Testis (tissue), 5 donors: ENCODE measurements at places on chromosomes 5 and 9. TPM values are rescaled to one million over a fixed set of nuclear protein-coding genes. Genes with fewer than 3 reads are reported as not detected.

DNA sequence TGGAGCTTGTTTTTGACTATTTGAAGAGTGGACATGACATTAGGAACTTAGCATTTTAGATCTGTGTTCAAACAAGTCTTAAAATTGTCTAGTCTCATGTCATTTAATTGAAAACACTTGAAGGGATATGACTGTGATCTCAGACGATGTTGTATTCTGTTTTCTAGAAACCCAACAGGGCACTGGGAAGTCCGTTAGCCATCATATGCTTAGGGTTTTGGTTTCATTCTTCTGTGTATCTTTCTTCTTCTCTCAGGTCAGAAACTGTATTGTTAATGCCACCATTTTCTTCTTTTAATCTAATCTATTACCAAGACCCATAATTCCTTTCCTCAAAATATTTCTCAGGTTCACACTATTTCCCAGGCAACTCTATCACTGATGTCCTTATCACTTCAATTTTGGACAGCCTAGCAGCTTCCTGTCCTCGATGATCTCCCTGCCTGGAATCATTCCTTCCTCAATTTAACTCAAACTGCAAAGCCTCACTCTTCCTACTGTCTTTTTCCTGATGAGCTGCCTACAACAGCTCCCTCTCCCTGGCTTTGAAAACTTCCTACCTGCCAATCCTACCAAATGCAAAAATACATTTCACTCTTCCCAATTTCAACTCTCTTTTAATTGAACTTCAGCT is 77.7 kb downstream of the MEF2C start:
- H3K36me3 ChIP-seq, result no peaks in the 10 kb centered on the region
- DNase-seq, result no peak
- H3K27me3 ChIP-seq, result no peaks in the 10 kb centered on the region
- H3K4me3 ChIP-seq, result no peak overlapping the region
- no peaks in the 10 kb centered on the region for H3K4me1 ChIP-seq
- no peak overlapping the region for H3K27ac ChIP-seq

GRCh38 chr9:131409458-131409992 is 15.6 kb downstream of the PRRC2B start:
- H3K27me3 ChIP-seq, result no peaks in the 10 kb centered on the region
- DNase-seq, result no peak

DNA sequence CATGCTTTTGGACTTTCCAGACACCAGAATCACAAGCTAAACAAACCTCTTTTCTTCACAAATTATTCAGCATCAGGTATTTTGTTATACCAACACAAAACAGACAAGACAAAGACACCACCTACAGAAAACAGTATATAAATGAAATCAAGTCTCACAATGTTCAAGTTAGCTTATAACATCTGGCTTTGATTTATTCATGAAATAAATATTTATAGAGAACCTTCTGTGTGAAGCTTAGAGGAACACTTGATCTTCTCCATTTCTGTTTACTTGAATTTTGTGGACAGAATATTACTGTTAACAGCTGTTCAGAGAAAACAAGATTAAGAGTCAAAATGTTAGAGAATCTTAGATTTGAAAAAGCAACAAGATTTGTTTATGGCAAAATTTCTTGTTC is 137.4 kb upstream of the PRR16 start:
- H3K36me3 ChIP-seq, result no peaks in the 10 kb centered on the region
- no peak for DNase-seq
- H3K4me3 ChIP-seq, result no peak overlapping the region
- H3K4me1 ChIP-seq, result no peaks in the 10 kb centered on the region

- H3K36me3 ChIP-seq, result no peaks in the 10 kb centered on the region
- H3K27ac ChIP-seq, result no peak overlapping the region
- no peaks in the 10 kb centered on the region for H3K27me3 ChIP-seq
- DNase-seq, result no peak
Observed at GRCh38 chr5:107619781-107620180, 51.0 kb downstream of the EFNA5 start.

- no peaks in the 10 kb centered on the region for H3K4me1 ChIP-seq
- no peaks in the 10 kb centered on the region for H3K27me3 ChIP-seq
- DNase-seq, result no peak
- H3K36me3 ChIP-seq, result no peaks in the 10 kb centered on the region
- H3K4me3 ChIP-seq, result no peak overlapping the region
- no peak overlapping the region for H3K27ac ChIP-seq
Observed at GRCh38 chr9:114694719-114695269, 12.8 kb upstream of the TEX48 start.

DNA sequence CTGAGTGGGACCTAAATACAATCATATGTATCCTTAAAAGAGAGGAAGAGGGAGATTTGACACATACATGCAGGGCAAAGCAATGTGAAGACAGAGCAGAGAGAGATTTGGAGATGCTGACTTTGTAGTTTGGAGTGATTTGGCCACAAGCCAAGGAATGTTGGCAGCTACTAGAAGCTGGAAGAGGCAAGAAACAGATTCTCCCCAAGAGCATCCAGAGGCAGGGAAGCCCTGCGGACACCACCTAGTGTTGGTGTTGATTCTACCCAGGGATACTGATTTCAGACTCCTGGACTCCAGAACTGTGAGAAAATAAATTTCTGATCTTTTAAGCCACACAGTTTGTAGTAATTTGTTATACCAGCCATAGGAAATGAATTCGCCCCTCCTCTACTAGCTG is 64.9 kb upstream of the OSMR start:
- peak; percentile 82 for DNase-seq
- no peaks in the 10 kb centered on the region for H3K36me3 ChIP-seq
- H3K27me3 ChIP-seq, result no peaks in the 10 kb centered on the region
- H3K4me3 ChIP-seq, result no peak overlapping the region
- H3K27ac ChIP-seq, result no peak overlapping the region
- H3K4me1 ChIP-seq, result peaks cover 11% of the 10 kb centered on the region

DNA sequence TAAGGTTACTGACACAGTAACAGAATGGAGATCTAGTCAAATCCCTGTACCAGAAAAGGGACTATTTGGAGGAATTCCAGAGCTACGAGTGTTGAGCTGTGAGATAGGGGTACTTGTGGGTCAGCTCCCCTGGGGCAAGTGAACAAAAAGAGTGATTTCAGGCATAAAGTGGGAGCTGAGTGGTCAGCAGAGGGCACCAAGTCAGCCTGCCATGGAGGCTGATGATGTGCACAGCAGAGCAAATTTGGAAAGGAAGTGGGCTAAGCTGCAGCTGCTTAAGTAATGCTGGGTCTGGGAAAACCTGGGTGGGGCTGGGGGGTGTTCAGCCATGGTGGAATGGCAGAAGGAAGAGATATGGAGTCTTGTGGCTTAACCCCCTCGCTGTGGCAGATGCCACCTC is 327.9 kb downstream of the NTRK2 start:
- H3K27ac ChIP-seq, result no peak overlapping the region
- H3K36me3 ChIP-seq, result no peaks in the 10 kb centered on the region
- no peaks in the 10 kb centered on the region for H3K4me1 ChIP-seq
- no peaks in the 10 kb centered on the region for H3K27me3 ChIP-seq
- no peak overlapping the region for H3K4me3 ChIP-seq

DNA sequence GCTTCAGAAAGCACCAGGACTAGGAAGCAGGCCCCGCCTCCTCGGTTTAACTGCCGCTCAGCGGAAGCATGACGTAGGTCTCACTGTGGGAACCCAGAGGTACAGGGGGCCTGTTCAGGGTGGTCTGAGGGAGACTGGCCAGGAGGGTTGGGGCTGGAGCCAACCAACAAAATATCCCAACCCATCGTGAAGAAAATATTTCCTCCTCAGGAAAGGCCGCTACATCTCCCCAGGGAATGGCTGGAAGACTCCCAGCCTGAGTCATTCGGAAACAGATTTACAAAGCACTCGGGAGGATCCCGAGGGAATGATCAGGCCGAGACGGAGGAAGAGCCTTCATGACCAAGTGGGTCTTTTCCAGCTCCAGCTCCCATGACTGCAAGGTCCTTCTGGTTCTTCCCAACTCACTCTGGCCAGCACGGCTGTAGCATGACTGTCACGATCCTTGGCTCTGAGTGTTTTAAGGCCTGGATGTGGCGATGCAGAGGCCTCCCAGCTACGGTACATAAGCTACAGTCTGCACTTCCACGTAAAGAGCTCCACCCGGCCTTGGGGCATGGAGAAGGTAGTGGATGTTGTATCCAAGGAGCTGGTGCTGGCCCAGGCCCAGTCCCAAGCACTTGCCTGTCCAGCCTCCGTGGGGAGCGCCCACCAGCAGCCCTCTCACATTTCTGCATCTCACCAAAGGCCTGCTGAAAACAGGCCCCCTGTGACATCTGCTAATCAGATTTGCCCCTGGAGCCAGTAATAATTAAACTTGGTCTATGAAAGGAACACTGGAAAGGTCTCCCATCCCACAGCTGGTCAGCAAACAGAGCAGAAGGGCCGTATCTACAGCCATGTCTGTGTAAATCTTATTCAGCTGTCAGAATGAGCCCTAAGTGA is 100.6 kb downstream of the LHFPL2 start:
- no peaks in the 10 kb centered on the region for H3K36me3 ChIP-seq
- peak; percentile 88 for DNase-seq
- H3K27me3 ChIP-seq, result no peaks in the 10 kb centered on the region
- H3K27ac ChIP-seq, result peak overlapping the region; percentile 75
- H3K4me1 ChIP-seq, result peaks cover 15% of the 10 kb centered on the region

GRCh38 chr5:178304761-178305645 is 72.4 kb upstream of the PHYKPL start:
- H3K4me3 ChIP-seq, result no peak overlapping the region
- no peaks in the 10 kb centered on the region for H3K36me3 ChIP-seq
- no peaks in the 10 kb centered on the region for H3K27me3 ChIP-seq
- DNase-seq, result no peak
- H3K4me1 ChIP-seq, result no peaks in the 10 kb centered on the region
- no peak overlapping the region for H3K27ac ChIP-seq

- H3K4me3 ChIP-seq, result no peak overlapping the region
- no peak for DNase-seq
- no peak overlapping the region for H3K27ac ChIP-seq
- H3K27me3 ChIP-seq, result no peaks in the 10 kb centered on the region
- H3K36me3 ChIP-seq, result no peaks in the 10 kb centered on the region
Observed at GRCh38 chr5:120155873-120156272, 308.2 kb upstream of the PRR16 start.

- no peaks in the 10 kb centered on the region for H3K36me3 ChIP-seq
- no peaks in the 10 kb centered on the region for H3K4me1 ChIP-seq
- no peak overlapping the region for H3K4me3 ChIP-seq
- H3K27ac ChIP-seq, result no peak overlapping the region
- DNase-seq, result no peak
Observed at GRCh38 chr5:117679046-117679445, 1104.4 kb upstream of the SEMA6A start.

GRCh38 chr9:97941323-97941722 is 3.4 kb upstream of the HEMGN start:
- H3K27ac ChIP-seq, result no peak overlapping the region
- no peak overlapping the region for H3K4me3 ChIP-seq
- no peak for DNase-seq
- H3K36me3 ChIP-seq, result no peaks in the 10 kb centered on the region
- H3K27me3 ChIP-seq, result no peaks in the 10 kb centered on the region
- no peaks in the 10 kb centered on the region for H3K4me1 ChIP-seq

- peaks cover 4% of the 10 kb centered on the region for H3K4me1 ChIP-seq
- no peak for DNase-seq
- no peak overlapping the region for H3K4me3 ChIP-seq
- H3K36me3 ChIP-seq, result no peaks in the 10 kb centered on the region
- no peaks in the 10 kb centered on the region for H3K27me3 ChIP-seq
Observed at GRCh38 chr5:176337913-176338312, 23.7 kb downstream of the KIAA1191 start.

GRCh38 chr9:125883565-125884217 is 136.5 kb downstream of the PBX3 start:
- peaks cover 4% of the 10 kb centered on the region for H3K4me1 ChIP-seq
- H3K36me3 ChIP-seq, result no peaks in the 10 kb centered on the region
- DNase-seq, result no peak

DNA sequence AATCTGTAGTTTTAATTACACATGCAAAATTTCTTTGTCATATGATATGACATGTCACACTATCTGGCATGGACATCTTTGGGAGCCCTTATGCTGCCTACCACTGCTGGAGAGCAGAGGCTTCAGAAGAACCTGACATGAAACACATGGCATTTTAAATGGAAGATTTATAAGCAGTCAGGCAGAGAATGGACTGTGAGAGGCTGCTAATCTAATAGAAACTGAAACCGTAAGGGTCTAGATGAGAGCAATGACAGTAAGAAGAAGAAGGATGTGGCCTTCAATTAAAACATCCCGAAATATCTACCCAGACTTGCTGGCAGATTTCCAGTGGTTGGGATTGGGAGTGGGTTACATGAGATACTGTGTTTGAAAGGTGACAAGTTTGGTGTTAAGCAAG is 149.8 kb downstream of the MACIR start:
- no peak overlapping the region for H3K4me3 ChIP-seq
- no peaks in the 10 kb centered on the region for H3K4me1 ChIP-seq
- no peaks in the 10 kb centered on the region for H3K27me3 ChIP-seq

- no peak overlapping the region for H3K27ac ChIP-seq
- H3K36me3 ChIP-seq, result no peaks in the 10 kb centered on the region
- H3K4me1 ChIP-seq, result no peaks in the 10 kb centered on the region
- no peak for DNase-seq
Observed at GRCh38 chr9:23768861-23769260, 57.2 kb downstream of the ELAVL2 start.

DNA sequence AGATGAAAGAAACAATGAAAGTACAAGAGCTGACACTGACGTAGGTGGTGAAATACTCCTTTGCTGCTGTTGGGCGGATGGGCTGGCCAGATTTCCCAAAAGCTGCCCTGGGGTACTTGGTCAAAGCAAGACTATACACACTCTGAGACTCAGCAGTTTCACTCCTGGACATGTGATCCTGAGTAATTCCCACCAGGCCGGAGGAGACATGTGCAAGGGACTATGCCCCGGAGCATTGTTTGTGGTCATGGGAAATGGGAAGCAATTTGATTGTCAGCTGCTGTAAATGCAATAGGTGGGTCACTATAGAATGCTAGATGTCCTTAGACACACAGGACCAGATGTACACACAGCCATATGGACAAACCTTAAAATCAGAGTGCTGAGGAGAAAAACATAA is 116.1 kb downstream of the DCP2 start:
- no peak for DNase-seq
- no peak overlapping the region for H3K4me3 ChIP-seq
- no peaks in the 10 kb centered on the region for H3K36me3 ChIP-seq
- no peak overlapping the region for H3K27ac ChIP-seq

GRCh38 chr5:61327760-61328753 is 4.0 kb upstream of the ZSWIM6 start:
- no peaks in the 10 kb centered on the region for H3K4me1 ChIP-seq
- H3K27me3 ChIP-seq, result no peaks in the 10 kb centered on the region
- no peak overlapping the region for H3K27ac ChIP-seq
- no peak overlapping the region for H3K4me3 ChIP-seq
- no peaks in the 10 kb centered on the region for H3K36me3 ChIP-seq
- DNase-seq, result no peak

EQTN gene
- 33.0 TPM for total RNA-seq

GPR107 gene
- total RNA-seq, result 49.1 TPM

BRINP1 gene
- total RNA-seq, result 1.7 TPM

DIPK1B gene
- 36.2 TPM for total RNA-seq

C9orf152 gene
- total RNA-seq, result not detected

BRD3OS gene
- 19.0 TPM for total RNA-seq
